Airway epithelial cell (primary cell): ENCODE measurements at places on chromosomes 4 and X. TPM values are rescaled to one million over a fixed set of nuclear protein-coding genes. Genes with fewer than 3 reads are reported as not detected.

Gene FNIP2
- 5.6 and 10.0 TPM in 2 replicates for total RNA-seq

Gene TAF7L
- total RNA-seq, result not detected in 2 replicates

Gene AWAT2
- not detected in 2 replicates for total RNA-seq

Gene SOWAHB
- 17.3 and 21.4 TPM in 2 replicates for total RNA-seq

Gene CXCL3
- total RNA-seq, result 2.2 and 5.0 TPM in 2 replicates

Gene CT45A5
- total RNA-seq, result not detected in 2 replicates

Gene LRCH2
- total RNA-seq, result 0.19 and 0.28 TPM in 2 replicates

Gene ZFP42
- 0.33 and 0.71 TPM in 2 replicates for total RNA-seq

Gene EMCN
- total RNA-seq, result not detected in 2 replicates

Gene FRG2
- not detected in 2 replicates for total RNA-seq

Gene GPR34
- total RNA-seq, result not detected in 2 replicates

Gene XK
- 0.28 and 0.49 TPM in 2 replicates for total RNA-seq

Gene USP17L24
- not detected in 2 replicates for total RNA-seq

Gene BTC
- 0.33 and 0.71 TPM in 2 replicates for total RNA-seq

Gene RS1
- total RNA-seq, result not detected in 2 replicates

Gene C4orf50
- total RNA-seq, result not detected in 2 replicates

Gene TMPRSS11D
- 1.8 and 1.9 TPM in 2 replicates for total RNA-seq
